NCI-H2171 treated with DMSO at 0.1 percent for 48 hours (cell line): ENCODE measurements at places on chromosomes 11 and 22.

DNA sequence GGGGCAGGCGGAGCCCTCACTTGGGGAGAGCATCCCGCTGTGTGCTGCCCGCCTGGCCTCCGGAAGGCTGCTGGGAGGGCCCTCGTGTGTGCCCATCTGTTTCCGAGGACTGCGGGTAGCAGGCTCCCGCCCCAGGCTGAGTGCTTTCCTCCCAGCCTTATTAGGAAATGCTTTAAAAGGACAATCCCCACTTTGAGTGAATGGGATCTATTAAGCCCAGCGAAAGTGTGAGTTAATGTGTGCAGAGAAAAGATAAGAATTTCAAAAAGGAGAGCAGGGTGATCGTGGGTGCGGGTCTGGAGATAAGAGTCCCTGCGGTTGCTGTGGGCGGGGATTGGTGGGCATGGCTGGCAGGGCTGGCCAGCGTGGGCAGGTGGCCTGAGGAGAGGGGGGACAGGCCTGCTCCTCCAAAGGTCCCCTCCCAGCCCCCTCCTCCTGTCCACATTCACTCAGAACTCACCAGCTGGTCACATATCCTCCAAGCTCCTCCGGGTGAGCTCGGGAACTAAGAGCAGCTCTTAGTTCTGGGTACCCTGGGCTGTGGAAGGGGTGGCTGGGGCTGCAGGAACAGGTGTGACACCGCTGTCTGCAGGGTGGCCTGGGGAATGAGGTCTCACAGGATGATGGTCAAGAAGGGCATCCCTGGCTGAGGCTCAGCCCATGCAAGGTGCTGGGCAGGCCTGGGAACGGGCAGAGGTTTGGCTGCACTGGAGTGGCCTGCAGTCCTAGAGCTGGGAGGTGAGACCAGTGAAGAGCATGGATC, 1260.3 kb downstream of the BRD1 start:
- peak; percentile 51 for DNase-seq

- no peak for DNase-seq
These were observed 156.9 kb upstream of the HSD17B12 start for GRCh38 chr11:43523632-43524031.

- no peak for DNase-seq
These were observed 2.8 kb downstream of the EHBP1L1 start for GRCh38 chr11:65578667-65579066.

GRCh38 chr11:10694486-10695239, 1.1 kb upstream of the IRAG1 start:
- DNase-seq: no peak

DNA sequence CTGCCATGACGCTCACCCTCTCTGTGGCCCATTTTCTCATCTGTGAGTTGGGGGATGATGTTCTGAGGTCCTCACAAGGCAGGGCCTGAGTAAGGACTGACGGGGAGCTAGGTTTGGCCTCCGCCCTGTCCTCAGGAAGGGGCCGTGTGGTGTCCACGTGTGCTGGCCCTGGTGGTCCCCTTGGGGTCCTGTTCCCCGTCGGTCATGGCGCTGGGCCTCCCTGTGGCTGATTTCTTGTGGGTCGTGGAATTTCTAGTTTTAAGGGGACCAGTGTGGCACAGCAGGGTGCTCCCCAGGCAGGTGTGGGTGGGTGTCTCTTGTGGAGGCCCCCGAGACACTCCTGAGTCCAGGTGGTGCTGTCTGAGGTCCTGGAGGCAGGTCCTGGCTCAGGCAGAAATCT, 5.9 kb downstream of the LINC01488 start:
- DNase-seq: no peak

DNA sequence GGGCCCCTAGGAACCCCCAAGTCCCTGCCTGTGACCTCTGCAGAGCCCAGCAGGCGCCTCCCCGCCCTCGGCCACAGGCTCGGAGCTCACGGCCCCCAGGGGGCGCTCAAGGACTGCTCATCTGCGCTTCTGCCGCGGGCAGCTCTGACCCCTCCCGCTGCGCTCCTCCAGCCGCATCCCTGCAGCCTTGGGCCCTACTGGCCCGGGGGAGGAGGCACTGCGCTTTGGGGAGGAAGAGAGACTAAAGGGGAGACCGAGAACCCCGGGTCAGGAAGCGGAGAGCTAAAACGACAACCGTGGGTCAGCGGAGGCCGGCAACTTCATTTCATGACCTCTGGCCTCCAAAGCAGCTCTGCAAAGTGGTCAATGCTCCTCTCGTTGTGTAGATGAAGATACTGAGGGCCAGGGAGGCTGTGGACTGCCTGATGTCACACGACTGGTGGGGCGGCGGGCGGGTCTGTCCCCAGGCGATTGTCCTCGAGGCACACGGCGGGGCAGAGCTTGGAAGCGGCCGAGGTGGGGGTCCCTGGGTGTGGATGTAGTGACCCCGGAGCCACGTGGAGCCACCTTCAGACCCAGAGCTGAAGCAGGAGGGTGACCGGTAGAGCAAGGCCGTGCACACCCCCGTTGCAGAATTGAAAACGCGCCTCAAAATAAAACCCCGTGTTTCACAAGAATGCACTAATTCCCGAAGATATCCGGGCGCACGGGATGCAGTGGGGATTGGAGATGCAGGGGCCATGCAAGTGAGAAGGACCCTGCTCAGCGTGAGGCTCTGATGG, 2.7 kb upstream of the KRTAP5-6 start:
- peak; percentile 30 for DNase-seq
